ENCODE measurements at places on chromosomes 4 and X.

GRCh38 chr4:10354746-10355145 lies 102.5 kb downstream of the ZNF518B start:
- no peak for DNase-seq

- DNase-seq = no peak
Observed at GRCh38 chr4:102678107-102678506, 82.7 kb downstream of the MANBA start.

GRCh38 chrX:153485396-153486080 lies 9.2 kb upstream of the BGN start:
- DNase-seq = no peak

GRCh38 chr4:39699687-39700409 lies 1.9 kb downstream of the UBE2K start:
- no peak for DNase-seq

DNA sequence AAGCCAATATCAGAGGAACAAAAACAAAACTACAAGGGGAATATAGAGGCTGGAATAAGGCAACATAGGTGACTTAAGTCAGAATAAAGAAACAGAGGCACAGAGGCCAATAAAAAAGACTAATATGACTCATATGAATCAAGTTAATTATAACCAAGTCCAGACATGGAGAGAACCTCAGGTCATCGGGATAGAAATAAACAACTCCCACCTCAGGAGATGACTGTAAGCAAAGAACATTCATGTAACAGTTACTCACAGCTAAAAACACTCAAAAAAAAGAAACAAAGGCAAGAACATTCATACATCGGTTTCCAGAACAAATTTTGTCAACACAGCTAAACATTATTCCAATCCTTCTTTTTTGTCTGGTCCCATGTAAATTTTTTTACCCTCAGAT lies 60.3 kb upstream of the RXFP1 start:
- DNase-seq = no peak

GRCh38 chrX:37291924-37292323 lies 57.2 kb upstream of the PRRG1 start:
- no peak for DNase-seq

- no peak for DNase-seq
Observed at GRCh38 chr4:69484011-69484410, 11.7 kb downstream of the UGT2B4 start.

- no peak for DNase-seq
Observed at GRCh38 chr4:6845027-6845426, 62.5 kb downstream of the KIAA0232 start.

- DNase-seq = no peak
Observed at GRCh38 chr4:147831551-147832171, 99.8 kb downstream of the ARHGAP10 start.

- DNase-seq = no peak
Observed at GRCh38 chr4:139137763-139138162, 39.3 kb downstream of the ELF2 start.

- no peak for DNase-seq
Observed at GRCh38 chr4:38802561-38803355, 1.8 kb downstream of the TLR1 start.

DNA sequence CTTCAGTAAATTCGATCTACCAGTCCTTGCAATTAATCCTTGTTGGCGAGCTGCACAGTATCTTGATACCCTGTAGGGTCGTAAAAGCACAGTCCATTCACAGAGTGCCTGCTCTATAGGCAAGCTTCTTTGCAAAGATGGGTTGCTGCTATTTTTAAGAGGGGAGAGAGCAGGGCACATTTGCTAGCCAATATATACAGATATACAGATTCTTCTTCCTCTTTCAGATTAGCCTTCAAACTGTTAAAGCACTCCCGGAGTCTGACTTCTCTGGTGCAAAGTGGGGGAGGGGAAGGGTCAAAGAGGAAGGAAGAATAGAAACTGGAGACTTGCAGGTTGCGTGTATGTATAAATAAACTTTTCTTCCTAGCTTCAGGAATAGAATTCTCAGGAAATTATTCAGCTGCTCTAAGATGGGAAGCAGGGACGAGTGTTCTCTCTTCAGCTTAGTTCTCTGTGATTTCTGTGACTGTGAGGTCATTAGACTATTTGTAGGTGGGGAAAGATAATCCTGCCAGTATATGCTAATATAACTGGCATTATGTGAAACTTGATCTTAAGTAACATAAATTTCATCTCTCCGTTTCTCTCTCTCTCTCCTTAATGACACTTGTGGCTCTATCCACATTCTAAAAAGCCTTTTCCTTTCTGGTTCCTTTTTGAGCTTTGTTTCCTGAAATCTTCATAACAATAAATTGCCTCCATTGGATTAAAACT lies at the start of gene CYSLTR1:
CYSLTR1 (minus strand) TSS at position 242 of the 717 bp plus-strand sequence. CDS start 53,865 bp downstream, outside the sequence.
- no peak for DNase-seq

- no peak for DNase-seq
Observed at GRCh38 chrX:133640161-133641015, 225.1 kb upstream of the GPC4 start.

- DNase-seq = no peak
Observed at GRCh38 chrX:108250654-108251579, 159.3 kb downstream of the ATG4A start.

DNA sequence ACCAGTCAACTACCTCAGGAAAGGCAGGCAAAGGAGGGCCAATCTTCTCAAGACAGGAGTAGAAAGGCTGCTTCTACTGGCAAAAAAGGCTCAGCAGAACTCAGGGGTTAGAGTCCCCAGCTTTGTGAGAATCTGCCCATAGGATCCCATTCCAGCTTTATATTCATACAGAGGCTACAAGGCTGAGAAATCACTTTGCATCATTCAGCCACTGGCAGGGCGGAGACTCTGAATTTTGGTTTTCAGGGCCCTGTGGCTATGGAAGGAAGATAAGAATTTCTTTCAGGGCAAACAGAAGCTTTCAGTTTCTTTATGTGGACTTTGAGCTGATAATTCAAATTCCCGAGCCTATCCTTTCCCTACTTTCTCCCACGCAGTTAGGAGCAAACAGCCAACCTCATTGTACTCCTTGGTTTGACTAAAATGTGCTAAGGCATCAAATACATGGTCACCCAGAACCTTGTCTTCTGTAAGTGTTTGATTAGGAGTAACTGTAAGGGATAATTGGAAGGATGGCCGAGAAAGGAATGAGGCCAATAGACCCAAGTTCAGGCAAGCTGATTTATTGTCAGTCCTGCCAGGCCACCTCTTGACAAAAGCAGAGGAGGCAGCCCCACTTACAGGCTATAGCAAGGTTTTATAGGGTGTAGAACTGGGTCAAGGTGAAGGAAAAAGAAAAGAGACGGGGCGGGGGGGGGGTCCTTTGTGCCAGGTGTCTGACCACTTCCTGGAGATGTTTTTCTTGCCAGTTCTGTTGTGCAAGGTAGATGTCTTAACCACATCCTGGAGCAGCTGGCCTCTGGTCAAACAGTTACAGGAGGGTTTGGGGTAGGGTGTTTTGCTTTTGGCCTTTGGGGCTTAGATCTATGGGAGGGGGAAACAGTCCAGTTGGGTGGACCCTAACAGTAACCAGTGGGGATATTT lies 165.3 kb upstream of the PPP1R2C start:
- DNase-seq = no peak

GRCh38 chr4:131316086-131316485 lies 1833.0 kb upstream of the PCDH10 start:
- DNase-seq = no peak

GRCh38 chrX:17803449-17803848 lies 57.6 kb downstream of the RAI2 start:
- DNase-seq = no peak

DNA sequence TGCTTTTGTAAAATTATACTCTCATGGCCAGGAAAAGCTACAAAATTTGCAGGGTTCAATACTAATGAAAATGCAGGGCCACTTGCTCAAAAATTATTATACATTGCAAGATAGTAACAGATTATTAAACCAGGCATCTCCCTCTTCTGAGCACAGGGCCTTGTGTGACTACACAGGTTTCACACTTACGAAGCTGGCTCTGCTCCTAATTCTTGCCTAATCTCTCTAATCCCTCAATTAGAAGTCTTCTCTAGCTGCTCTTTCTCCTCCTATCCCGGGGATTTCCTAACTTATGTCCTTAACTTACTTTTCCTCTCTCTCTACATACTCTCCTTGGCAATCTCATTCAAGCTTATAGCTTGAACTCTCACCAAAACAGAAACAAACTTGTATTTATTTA lies 168.3 kb downstream of the AREG start:
- no peak for DNase-seq

DNA sequence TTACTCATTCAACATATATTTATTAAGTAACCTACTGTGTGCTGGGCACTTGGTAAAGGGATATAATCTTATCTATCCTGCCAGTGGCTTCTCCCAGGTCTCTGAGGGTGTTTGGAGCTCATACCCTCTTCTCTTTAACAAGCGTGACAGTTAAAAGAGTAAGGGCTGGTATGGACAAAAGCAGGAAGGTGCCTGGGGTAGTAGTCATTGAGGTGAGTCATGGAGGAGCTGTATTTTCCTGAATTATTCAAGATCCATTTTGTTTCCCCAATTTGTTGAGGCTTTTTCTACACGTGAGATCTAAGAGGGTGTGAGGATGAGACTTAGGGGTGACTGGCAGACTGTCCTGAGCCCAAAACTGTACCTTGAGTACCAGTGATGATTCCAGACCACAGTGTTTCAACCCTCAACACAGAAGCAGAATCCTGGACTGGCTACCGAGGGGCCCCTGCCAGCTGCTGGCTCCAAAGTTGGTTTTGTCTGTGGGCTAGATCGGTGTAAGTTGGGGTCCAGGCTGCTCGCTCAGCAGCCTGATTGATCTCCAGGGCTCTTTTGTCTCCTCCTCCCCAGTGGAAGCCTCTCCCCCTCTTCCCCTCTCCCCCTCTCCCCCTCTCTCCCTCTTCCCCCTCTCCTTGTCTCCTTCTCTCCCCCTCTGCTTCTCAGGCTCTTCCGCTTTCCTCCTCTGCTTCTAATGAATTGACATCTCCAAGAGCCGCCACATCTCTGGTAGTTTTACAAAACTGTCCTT lies at the start of gene DRP2:
DRP2 (plus strand) TSS at position 671 of the 748 bp plus-strand sequence. CDS start 11,862 bp downstream, outside the sequence.
- DNase-seq = no peak

GRCh38 chr4:181140037-181140603 lies 1103.1 kb upstream of the TENM3 start:
- DNase-seq = no peak

GRCh38 chrX:103831342-103831802 lies 685 bp downstream of the RAB9B start:
- no peak for DNase-seq

- DNase-seq = no peak
Observed at GRCh38 chr4:69717778-69718177, 42.6 kb downstream of the SULT1B1 start.

- no peak for DNase-seq
Observed at GRCh38 chr4:157908031-157908430, 264.8 kb downstream of the GASK1B start.

GRCh38 chr4:163606896-163607691 lies 112.6 kb downstream of the TMA16 start:
- no peak for DNase-seq

- DNase-seq = no peak
Observed at GRCh38 chr4:104818579-104818978, 323.9 kb upstream of the CXXC4 start.

DNA sequence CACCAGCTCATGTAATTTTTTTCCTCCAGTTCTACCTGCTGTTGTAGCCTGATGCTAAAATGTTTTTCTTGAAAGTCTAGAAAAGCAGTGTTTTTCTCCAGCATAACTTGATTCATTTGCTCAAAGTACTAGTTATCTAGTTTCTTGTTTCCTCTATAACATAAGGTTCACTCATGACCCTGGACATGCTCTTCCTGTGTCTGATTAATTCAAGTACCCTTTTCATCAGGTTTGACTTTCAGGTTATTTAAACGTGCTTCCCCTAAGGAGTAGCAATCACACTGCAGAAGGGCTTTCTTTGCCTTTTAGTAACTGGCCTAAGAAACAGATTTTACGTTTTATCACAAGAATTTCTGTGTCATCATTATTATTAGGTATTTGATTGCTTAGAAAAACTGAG lies 66.8 kb upstream of the EGFL6 start:
- DNase-seq = no peak

DNA sequence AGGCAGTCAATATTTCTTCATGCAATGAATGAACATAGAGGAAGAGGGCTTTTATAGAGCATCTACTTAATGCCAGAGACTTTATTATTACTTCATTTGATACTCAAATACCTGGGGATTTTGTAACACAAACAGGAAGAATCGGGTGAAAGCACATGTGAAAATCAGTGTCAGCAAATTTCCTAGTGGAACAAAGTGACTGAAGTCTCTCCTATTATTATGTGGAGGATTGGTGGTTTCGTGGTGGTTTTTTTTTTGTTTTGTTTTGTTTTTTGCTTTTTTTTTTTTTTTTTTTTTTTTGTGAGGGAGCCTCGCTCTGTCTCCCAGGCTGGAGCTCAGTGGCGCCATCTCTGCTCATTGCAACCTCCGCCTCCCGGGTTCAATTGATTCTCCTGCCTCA lies 207.0 kb downstream of the RRAGB start:
- no peak for DNase-seq

- DNase-seq = no peak
Observed at GRCh38 chr4:17064959-17065358, 166.5 kb upstream of the LDB2 start.

- DNase-seq = no peak
Observed at GRCh38 chr4:139735381-139736273, 70.0 kb downstream of the MGST2 start.

- no peak for DNase-seq
Observed at GRCh38 chr4:136526517-136526916, 1005.8 kb downstream of the PCDH18 start.

- no peak for DNase-seq
Observed at GRCh38 chr4:180150818-180151217, 2092.4 kb upstream of the TENM3 start.

DNA sequence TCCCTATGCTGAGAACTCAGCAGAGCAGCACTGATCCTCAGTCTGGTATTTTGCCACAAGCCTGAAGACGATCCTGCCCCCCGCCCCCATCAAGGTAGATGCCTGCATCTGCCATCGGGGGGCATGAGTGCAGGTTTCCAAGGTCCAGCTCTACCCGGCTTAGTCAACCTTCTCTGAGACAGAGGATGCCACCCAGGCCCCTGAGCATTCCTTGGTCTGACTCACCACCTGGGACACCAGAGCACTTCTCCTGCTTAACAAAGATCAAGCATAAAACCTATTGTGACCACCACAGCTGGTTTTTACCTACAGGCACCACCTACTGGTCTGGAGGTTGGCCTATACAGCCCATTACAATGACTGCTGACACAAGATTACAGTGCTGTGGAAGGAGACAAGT lies 1168.1 kb downstream of the PCDH19 start:
- DNase-seq = no peak

DNA sequence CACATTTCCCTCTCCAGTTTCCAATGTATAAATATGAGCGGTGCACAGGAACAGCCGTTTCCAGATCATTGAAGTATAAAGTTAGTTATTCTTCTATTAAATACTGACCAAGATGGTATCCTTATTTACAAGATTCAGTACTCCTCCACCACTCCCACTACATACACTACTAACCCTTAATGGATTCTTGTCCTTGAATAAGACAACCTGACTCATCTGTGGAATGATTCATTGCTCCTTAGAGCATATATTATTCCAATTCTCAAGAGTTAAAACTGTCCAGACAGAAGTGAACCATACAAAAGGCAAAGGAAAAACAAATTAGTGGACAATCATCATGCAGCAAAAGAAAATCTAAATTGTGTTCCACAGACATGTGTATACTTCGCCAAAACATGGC lies 373.3 kb downstream of the IDS start:
- no peak for DNase-seq

GRCh38 chr4:180680305-180680704 lies 1562.9 kb upstream of the TENM3 start:
- no peak for DNase-seq

- no peak for DNase-seq
Observed at GRCh38 chrX:6909396-6909795, 238.1 kb upstream of the STS start.

- DNase-seq = no peak
Observed at GRCh38 chr4:145929415-145930178, 9.0 kb downstream of the ZNF827 start.
